ENCODE measurements at places on chromosomes 16 and 17.

GRCh38 chr16:9849697-9850245 is 332.5 kb downstream of the GRIN2A start:
- no peak for DNase-seq

DNA sequence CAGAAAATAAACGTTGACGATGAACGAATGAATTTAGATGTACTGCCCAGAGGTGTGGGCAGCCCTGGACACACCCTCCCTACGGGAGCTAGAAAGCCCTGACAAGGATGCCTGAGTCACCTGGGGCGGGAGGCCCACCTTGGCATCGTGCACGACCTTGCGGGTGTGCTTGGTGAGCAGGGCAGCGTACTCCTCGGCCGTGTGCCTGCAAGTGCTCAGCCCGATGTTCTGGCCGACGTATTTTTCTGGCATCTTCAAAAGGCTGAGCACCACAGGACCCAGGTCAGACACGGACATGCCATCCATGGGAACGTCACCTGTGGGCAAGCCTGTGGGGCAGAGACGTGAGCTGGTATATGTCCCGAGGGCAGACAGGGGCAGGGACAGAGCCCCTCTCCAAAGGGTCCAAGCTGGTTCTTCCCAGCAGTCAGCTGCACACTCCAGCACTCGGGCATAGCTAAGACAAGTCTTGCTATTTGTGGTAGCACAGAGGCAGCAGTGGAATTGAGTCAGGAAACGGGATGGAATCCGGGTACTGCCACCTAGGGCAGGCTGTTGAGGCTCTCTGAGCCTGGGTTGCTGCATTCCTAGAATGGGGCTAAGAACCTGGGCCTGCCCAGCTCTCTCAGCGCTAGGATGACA is 10.8 kb downstream of the NMRAL1 start:
- DNase-seq = no peak

GRCh38 chr16:29645694-29646187 is 17.3 kb upstream of the SPN start:
- DNase-seq = peak; percentile 37

DNA sequence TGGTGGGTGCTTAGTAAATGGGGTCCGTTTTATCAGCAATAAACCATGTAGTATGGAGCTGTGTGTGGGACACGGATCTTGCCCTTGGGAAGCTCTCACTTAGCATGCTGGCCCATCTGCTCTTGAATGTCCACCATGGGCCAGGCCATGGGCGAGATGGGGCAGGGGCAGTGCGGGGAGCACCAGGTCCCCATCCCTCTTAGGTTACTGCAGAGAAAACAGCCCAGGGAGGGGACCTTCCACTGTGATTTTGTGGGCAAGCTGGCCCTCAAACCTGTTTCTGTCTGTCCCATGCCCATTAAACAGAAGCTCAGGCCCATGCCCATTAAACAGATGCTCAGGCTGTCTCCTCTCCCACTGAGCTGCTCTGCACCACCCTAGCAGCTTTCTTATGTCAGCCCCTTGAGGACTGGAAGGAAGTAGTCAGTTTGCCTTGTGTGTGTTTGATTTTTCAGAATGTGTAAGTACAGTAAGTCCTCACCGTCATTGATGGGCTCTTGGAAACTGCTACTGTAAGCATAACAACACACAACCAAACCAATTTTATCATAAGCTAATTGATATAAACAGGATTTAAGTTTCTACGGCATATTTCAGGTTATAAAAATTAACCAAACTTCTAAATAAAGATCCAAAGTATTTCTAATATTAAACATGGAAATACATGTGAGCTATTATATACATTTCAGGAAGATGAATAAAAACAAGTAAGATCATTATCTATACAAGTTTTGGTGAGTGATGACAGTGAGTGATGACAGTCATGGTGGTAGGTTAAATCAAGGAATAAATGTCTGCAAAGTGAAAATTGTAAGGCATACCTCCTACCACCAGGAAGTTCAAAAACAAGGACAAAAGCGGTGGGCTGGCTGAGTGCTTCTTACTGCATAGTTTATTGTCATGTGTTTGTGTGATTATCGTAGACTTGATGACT is 11.5 kb downstream of the MPRIP start:
- DNase-seq = no peak

DNA sequence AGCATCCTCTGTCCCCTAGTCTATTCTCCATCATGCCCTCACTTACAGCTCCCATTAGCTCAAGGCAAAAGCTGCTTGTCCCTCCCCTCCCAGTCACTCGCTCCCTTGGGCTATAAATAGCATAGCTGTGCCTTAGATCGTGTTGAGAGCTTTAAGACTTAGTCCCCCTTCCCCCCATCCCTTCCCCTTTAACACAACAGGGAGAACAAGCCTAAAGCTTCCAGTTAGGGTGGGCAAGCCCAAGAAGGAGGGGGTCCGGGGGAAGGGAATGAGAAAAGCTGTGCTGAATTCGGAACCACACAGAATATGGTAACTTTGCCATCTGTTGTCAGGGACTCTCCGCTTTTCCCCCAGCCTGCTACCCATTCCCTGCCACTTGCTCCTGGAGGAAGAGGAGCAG is 4.9 kb upstream of the HIGD1B start:
- no peak for DNase-seq

DNA sequence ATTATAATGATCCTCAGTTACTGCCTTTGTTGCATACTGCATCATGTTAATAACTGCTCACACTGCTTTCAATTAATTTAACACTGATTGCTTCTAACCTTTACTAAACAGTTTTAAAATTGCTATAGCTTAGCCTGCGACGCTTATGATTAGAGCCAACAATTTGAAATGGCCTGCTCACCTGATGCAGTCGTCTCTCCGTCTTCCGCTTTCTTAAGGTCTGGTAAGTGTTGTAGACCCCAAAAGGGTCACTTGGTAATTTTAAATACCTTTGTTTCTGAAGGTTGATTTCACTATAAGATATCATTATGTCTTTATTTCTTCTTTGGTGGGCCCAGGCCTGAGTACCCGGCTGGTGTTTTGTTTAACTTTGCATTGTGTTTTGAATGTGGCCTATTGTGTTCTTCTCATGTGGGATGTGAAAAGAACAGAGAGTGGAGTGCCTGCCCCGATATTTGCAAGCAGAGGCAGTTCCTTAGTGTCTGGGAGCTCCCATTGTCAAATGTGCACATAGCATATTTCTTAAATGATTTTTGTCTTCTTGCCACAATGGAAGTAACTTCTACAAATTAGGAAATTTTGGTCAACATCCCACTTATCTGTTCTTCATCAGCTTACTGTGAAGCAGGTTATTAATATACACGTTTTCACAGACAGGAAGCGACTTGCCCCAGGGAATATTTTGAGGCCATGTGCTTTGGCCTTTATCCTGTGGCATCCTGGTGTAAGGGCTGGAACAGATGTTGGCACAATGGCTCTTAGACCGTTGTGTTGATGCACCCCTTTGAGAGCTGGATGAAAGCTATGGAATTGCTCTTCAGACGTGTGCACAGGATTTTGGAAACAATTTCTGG is 2.9 kb downstream of the PHKB start:
- no peak for DNase-seq

DNA sequence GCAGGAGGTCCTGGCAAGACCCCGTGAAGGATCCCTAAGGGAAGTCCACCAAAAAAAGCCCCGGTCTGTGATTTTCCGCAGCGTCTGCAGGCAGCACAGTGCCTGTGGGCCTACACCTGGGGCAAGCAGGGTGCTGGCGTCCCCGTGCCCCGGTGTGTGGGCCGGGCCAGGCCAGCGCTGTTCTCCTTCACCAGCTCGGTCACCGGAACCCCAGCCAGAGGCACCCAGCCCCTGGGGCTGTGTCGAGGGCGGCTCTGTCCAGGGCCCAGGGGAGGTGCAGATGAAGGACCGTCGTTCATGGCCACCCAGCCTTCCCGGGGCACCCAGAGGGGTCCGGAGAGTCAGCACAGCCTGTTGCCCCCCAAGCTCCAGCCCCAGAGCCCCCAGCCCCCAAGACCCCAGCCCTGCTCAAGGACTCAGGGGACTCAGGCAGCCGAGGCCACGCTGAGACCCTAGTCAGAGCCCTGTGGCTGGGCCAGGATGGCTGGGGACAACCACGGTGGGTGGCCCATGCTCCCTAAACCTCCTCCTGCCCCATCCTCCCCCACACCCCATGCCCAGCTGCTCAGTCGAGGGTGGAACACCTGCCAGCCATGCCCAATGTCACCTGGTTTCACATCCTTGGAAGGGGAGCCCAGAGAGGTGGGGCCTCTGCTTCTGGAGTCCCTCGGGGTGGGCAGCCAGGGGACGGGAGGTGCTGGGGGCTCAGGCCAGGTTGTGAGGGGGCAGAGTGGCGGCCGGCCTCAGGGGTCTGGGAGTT is 5.7 kb upstream of the C1QTNF8 start:
- no peak for DNase-seq

- DNase-seq = no peak
Measured at GRCh38 chr17:81983011-81983638, 5.7 kb downstream of the ASPSCR1 start.

- DNase-seq = no peak
Measured at GRCh38 chr16:67449336-67449735, 18.4 kb downstream of the HSD11B2 start.

GRCh38 chr17:74950207-74950606 is 14.5 kb downstream of the OTOP3 start:
- peak; percentile 60 for DNase-seq

GRCh38 chr17:73091410-73091769 is 1.1 kb downstream of the SLC39A11 start:
- no peak for DNase-seq

DNA sequence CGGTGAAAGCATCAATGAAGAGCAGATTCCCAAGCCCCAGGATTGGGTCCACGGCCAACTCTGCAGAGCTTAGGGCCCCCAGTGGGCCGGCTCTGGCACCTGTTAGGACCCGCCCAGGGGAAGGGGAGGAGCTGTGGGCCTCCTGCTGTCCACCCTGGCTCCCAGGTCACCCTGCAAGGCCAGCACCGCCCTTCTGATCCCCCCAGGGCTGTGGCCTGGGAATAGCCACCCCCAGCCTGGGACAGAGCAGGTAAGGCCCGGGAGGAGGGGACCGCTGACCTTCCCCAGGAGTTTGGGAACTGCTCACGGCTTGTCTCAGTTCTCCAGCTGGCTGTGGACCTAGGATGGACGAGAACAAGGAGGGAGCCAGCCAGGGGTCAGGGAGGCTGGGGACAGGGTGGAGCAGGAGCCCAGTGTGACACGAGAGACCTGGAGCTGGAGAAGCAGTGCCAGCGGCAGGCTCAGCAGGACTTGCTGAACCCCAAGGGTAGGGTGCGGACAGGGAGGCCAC is 39.3 kb upstream of the SLC38A10 start:
- DNase-seq = no peak

DNA sequence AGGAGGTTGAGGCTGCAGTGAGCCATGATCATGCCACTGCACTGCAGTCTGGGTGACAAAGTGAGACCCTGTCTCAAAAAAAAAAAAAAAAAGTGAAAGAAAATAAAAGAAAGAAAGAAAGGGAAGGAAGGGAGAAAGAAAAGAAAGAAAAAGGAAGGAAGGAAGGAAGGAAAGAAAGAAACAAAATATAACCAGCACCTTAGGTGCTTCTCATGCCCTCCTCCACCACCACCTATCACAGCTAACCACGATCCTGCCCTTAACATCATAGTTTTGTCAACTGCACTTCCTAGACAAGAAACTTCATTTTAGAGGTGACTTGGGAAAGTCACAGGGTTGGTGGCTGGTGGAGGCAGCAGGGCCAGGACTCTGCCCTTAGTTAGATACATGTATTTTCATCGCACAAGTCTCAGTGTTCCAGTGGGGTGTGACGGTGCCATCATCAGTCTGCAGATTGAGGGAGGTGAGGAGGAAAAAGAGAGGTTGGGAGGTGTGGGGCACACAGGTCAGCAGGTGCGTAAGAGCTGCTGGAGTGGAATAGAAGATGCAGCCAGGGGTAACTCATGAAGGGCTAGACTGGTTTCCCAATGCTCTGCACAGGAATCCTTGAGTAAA is 10.0 kb downstream of the SUPT4H1 start:
- DNase-seq = no peak

GRCh38 chr17:81513753-81514488 is 1.3 kb upstream of the ACTG1 start:
- peak; percentile 80 for DNase-seq

DNA sequence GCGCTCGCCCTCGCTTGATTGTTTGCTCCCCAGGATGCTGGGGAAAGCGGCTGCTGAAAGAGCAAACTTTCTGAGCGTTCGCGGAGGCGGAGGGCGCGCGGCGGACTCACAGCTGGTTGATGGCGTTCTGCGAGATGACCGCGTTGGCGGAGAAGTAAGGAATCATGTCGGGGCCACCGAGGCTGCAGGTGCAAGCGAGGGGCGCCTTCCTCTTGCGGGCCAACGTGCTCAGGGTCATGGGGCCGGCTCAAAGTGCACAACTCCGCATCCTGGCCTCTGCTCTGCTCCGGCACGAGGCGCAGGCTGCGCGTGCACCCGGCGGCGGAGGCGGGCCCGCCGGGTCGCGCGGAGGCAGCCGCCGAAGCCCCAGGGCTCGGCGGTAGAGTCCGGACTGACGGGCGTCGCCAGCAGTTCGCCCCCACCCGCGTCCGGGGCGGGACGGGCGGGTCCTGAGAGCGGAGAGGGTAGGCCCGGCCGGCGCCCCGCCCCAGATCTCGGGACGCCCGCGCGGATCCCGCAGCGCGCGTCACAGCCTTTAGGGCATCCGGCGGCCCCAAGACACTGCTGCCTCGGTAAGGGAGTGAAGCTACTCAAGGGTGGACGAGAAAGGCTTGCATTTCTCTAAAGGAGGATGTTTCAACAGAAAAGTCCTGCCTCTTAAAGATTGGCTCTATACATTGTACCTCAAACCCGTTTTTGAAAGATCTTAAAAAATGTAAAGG is 138.5 kb upstream of the CORO6 start:
- DNase-seq = peak; percentile 77

DNA sequence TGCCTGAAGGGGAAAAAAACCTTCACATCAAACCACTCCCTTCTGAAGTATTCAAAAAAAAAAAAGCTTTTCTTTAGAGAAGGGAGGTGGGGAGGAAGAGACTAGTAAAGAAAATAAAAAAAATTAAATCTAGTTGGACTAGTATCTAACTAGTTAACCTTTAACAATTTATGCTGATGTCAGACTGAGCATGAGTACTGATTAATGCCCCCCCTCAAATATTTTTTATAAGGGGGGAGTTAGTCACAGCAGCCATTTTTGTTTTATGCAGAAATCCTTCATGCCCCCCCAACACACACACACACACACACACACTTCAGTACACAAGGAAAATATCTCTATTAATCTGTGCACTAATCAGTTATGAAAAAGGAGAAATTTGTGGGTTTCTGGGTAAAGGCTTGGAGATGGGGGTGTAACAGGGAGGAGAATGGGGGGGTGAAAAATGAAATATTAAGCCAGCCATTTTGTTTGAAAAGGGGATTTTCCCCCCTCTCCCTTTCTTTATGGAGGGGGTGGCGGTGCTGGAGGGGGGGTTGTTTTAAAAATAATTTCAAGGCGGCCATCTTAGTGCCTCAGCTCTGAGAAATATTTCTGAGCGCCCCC is 4.7 kb upstream of the CHD3 start:
- peak; percentile 11 for DNase-seq
